ENCODE measurements at places on chromosomes 3 and 15.

GRCh38 chr3:66823009-66823397 lies 175.1 kb upstream of the KBTBD8 start:
- no peak for DNase-seq

DNA sequence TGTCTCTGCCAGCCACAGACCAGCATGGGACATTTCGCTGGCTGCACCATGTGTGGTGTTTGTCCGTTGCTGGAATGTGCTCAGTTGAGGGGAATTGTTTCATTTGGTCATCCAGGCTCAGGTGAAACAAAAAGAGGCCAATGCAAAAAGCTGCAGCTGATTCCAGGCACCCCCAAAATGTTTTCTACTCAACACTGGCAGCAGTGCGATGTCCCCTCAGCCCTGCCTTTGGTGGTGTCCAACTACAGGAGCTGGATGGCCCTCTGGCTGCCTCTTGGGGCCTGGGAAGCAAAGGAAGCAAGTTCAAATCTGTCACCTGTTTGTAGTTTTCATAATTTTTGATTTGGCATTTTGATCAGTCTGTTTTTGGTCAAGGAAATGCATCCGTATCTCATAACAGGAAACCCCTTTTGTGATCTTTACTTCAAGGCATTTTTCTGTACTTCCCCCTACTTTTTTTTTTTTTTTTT lies 141.8 kb downstream of the EEFSEC start:
- DNase-seq = no peak

GRCh38 chr3:56547486-56547885 lies 9.5 kb upstream of the CCDC66 start:
- no peak for DNase-seq

- DNase-seq = no peak
Measured at GRCh38 chr3:10962481-10963036, 30.0 kb upstream of the SLC6A1 start.

DNA sequence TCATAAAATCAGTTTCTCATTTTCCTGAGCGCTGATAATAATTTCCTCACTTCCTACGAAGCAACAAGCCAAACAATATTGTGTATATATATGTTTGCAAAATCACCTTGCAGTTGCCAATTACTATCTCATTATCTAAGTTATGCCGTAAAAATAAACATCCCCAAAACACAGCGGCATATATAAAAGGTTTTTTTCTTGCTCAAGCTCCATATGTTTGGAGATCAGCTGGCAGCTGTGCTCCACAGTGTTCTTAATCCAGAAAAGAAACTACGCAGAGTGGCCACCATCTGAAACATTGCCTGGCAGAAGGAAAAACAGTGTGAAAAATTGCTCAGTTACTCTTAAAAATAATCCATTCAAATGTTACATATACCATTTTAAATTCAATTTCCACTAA lies 951.4 kb downstream of the PLOD2 start:
- no peak for DNase-seq

- DNase-seq = no peak
Measured at GRCh38 chr15:72535911-72536310, 61.8 kb downstream of the ARIH1 start.

DNA sequence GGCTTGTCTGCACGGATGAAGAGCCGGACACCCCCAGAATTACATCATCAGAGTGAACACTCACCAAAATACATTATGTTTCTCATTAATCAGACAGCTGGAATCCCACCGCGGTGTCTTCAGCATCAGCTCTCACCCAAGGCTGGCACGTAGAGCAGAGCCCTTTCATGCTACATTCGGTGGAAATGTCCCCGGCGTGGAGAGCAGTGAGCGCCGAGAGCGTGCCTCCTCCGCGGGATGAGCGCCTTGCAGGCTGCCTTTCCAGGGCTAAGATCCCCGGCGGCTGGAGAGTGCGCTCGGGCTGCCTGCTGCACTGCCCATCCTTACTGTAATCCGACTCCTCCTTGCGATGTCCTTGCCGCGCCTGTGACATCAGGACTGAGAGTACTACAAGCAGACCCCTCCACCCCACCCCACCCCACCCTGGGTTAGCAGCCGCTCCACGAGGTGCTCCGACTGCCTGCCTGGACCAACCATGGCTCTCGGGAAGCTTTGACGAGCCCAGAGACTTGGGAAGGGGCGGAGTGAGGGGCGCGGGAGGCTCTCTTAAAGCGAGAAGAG lies at the start of gene ZNF385D:
TSS of gene ZNF385D (minus strand) at position 380 of the 561 bp plus-strand sequence. CDS start at position 86, 294 bp downstream.
- DNase-seq = no peak

DNA sequence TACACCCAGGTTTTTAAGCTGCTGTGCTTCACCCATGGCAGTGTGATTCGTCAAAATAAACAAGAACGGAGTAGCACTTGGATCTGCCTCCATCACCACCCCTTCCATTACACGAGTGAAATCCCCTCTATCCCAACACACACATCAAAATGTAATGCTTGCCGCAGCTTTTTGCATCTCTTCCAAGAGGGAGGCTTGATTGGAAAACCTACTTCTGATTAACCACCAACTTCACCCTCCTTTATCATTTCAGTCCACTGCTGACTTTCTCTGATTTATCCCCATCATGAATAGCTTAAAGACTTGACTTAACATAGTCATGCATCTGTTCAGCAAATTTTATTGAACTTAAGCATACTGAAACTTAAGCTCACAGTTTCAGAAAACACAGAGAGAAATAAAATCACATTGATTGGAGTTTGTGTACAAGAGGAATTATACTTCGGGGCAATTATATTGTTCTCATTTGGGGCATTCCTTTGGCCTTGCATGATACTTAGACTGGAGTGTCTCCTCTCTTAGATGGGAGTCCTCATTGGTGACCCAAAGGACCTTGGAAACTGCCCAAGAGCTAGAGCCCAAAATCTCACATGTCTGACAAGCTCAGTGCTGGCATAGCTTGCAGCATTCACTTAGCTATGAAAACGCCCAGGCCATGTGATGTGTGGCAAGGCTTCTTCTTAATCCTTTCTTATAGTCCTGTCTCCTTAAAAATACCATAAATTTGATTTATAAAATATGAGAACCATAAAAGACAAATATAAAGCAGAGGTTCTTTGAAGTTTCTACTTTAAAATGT lies 124.3 kb upstream of the UMPS start:
- no peak for DNase-seq
